ENCODE measurements at places on chromosomes 4 and X.

DNA sequence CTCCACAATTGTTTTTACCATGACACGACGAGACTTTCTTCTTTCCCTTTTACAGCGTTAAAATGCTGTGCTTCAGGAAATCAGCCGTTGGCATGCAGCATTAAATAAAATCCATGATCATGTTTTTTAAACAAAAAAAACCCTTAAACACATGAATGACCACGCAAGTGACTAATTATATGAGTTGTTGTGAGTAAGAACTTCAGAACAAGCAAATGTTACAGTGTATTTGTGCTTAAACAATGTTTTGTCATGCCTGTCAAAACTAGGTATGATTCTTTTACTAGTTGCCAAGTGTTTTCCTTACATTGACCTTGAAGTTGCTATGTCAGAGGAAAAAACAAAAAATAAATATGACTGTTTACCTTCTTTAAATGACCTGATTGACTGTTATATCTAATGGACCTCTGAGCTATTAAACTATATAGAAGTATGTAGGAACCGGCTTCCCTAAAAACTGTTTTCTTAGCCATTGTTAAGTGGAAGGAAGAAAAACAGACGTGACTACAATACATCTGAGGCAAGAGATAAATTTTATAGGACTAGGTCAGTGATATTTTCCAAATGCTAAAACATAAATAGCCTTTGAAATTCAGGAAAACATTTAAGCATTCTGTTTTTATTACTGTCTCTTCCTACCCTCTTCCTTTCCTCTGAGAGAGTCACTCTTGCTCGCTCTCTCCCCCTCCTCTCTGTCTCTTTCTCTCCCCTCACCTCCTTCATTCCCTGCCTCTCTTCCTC, 197.1 kb downstream of the PALLD start:
- no peak for DNase-seq

DNA sequence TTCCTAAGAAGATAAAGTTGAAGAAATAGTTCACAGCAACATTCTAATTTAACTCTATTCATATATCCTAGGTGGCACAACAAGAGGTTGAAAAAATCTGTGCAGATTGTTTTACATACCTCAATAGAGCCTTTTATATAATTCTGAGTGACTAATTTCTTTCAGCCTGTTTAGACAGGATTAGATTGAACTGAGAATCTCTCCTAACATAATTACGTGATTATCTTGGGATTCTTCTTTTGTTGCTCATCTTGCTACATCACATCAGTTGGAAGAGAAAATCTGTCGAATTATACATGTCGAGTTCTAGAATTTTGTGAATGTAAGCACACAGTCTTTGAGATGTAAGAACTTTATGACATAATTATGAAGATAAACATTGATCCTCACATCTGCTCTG, 1873.7 kb upstream of the IGFBP7 start:
- no peak for DNase-seq

DNA sequence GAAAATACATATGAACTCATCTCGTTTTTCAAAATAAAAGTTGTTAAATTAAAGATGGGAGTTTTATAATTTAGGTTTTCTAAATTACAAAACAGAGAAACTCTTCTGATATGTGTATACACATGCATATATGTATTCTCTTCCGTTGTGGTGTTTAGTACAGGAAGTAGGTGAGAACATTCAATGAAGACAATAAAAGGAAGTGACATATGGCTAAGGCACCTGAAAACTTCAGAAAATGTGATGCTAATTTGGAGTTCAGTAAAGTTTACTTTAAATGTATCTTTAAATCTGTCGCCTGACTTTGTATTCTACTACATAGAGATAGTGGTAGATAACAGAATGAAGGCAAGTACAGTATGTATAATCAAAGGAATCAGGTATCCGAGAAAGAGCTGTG, 33.5 kb upstream of the ITM2A start:
- DNase-seq = no peak

DNA sequence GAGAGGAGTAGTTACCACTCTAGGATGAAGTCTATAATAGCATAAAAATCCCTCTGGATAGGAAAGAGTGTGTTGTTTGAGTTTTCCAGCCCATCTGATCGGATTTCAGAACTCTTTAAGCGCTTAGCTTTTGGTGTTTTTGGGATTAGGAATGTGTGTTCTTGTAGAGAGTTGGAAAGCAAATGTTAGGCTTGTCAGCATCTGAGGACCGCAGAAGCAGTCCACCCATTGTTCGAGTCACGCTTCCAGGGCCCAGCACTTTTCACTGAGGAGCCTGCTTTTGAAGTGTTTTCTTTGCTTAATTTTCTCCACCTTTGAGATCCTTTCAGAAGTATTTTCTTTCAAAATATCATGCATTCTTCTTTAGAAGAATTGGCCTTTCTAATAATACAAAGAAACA, 306.2 kb downstream of the TENM3 start:
- no peak for DNase-seq

DNA sequence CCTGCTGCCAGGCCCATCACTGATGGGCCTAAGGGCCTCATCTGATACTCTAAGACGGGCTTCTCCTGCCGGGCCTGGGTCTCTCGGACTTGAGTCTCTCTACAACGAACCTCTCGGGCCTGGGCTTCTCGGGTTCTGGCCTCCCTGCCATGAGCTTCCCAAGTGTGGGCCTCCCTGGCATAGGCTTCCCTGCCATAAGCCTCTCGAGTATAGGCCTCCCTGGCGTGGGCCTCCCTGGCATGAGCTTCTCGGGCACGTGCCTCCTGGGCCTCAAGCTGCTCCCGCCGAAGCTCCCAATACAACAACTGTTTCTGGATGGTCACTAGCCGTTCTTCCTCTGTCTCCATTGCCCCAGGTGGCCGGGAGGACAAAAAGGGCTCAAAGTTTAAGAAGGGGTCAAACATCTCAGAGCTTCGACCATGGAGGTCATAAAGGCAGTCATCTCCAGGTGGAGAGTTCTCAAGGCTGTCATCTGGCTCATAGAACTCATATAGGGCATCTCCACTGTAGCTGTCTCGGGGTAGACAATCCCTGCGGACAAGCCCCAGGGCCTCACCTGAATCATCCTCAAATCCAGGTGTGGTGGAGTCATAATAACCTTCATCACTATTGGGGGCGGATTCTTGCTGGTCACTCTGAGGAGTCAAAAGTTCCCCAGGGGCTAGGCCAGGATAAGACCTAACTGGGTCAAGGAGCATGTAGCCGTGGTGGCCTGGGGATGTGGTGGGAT, 14.1 kb downstream of the AMER1 start:
- DNase-seq = no peak

GRCh38 chr4:183436417-183436816, 8.0 kb upstream of the CDKN2AIP start:
- DNase-seq = no peak

DNA sequence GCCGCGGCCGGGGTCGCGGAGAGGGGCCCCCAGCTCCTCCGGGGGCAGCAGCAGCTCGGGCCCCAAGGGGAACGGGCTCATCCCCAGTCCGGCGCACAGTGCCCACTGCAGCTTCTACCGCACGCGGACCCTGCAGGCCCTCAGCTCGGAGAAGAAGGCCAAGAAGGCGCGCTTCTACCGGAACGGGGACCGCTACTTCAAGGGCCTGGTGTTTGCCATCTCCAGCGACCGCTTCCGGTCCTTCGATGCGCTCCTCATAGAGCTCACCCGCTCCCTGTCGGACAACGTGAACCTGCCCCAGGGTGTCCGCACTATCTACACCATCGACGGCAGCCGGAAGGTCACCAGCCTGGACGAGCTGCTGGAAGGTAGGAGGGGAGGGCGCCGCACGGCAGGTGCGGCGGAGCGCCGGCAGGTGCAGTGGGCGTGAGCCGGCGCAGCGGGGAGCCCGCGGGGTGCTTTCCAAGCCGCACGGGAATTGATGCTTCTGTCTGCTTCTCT, 886 bp downstream of the DCLK2 start:
- DNase-seq = peak; percentile 78

GRCh38 chrX:109155161-109155560, 326.7 kb downstream of the GUCY2F start:
- no peak for DNase-seq

DNA sequence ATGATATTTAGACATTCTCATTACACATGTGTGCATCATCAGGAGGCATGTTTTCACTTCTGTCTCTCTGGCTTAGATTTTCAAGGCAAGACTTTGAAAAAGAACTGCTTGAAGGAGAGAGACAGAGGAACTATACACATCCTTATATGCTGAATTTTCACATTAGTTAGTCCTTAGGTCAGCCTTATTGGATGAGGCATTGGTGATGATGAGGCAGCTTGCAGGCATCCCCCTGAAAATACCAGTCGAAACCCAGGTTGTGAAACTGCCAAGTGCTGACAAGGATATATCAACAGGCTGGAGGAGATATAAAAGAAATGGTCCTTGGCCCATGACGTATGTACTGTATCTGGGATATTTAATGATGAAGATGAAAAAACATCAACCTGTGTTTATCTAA, 297.2 kb upstream of the AADAT start:
- DNase-seq = no peak

DNA sequence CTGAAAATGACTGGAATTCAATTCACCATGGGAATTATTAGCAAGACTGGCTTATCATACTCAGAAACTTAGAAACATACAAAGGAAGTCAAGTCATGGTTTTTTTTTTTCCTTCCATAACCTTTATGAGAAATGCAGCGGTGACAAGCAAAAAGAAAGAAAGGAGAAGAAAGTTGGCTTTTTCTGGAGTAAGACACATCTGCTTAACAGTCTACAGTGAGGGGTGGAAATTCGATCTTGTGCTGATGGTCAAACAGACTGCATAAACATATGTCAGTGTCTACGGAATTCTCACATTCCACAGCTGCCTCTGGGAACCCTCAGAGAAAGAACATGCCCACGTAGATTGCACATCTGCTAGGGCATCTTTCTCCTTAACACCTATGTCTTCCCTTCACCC, 54.6 kb downstream of the PROM1 start:
- no peak for DNase-seq

GRCh38 chr4:176755613-176756012, 37.1 kb downstream of the VEGFC start:
- no peak for DNase-seq

DNA sequence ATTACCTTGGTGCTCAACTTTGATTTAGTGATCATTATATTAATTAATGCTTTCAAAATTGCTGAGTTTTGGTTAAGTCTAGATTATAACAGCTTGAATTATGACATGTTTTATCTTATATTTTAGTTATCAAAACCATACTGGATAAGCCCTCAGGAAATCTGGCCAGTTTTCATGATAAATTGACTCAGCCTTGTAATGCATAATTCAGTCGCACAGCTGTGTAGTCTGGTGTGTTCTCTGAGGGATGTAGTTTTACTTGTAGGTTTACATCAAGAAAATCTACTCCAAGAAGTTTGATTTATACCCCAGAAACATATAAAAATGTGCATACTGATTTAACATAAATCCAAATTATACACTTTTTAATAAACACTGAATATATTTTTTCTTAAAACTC, 477.5 kb downstream of the SPRY1 start:
- DNase-seq = no peak

DNA sequence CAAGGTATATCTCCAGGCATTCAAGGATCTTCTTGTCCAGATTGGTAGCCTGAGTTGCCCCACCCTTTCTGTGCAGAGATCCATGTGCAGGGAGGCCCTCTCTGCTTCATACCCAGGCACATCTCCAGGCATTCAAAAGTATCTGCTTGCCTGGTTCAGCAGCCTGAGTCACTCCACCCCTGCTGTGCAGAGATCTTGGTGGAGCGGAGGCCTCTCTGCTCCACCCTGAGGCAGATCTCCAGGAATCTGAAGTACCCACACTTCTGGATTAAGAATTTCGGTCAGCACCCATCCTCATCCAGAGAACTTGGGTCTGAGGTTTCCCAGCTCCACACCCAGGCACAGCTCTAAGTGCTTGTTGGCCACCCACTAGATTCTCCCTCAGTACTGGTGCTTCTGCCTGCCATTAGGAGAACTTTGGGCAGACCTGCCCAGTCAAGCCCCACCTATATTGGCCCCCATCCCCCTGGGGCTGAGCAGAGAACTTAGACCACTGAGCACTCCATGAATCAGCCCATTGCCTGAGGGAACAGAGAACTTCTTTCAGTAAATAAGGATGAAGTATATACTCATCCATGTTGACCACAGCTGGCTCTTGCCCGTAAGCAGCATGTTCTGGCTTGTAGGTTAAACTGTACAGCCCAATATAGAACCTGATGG, 199.5 kb upstream of the ZCCHC13 start:
- DNase-seq = no peak

GRCh38 chrX:65679071-65679540, 11.7 kb downstream of the MSN start:
- DNase-seq = no peak

- DNase-seq = no peak
These were observed 192.2 kb upstream of the FAT1 start for GRCh38 chr4:186915816-186916215.

DNA sequence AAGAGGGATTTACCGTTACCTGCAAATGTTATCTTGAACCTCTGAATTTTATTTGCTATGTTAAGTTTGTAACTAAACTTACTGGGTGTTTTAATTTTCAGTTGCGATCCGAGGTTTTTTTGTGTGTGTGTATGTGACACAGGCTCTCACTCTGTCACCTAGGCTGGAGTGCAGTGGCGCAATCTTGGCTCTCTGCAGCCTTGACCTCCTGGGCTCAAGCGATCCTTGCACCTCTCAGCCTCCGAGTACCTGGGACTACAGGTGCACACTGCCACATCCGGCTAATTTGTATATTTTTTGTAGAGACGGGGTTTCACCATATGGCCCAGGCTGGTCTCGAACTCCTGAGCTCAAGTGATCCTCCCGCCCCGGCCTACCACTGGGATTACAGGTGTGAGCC, 18.5 kb downstream of the PDK3 start:
- no peak for DNase-seq

DNA sequence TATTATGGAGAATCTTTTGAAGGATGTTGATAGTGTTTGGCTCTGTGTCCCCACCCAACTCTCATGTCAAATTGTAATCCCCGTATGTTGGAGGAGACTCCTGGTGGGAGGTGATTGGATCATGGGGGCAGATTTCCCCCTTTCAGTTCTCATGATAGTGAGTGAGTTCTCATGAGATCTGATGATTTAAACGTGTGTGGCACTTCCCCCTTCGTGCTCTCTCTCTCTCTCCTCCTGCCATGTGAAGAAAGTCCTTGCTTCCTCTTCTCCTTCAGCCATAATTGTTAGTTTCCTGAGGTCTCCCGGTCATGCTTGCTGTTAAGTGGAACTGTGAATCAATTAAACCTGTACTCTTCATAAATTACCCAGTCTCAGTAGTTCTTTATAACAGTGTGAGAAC, 166.1 kb upstream of the NUDT6 start:
- no peak for DNase-seq

DNA sequence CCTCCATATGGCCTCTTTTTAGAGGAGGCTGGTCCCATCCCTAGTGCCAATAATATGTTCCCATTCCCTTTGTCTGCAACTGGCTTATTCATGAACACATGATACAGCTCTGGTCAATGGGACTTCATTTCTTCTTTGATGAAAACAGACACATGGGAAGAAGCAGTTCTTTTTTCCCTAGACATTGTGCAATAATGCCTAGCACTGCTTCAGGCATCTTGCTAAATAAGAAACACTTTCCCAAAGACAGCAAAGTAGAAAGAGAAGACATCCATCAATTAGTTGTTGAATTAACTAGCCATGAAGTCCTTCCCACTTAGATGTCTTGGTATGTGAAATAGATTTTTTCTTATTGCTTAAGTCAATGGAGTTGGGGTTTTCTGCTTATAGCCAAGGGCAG, 40.1 kb upstream of the TRPC3 start:
- DNase-seq = no peak
